ENCODE measurements at places on chromosomes 12 and 14.
A peak's percentile ranks its signal among the peaks of the same experiment; 100 is the strongest.

- no peak for DNase-seq
Observed at GRCh38 chr14:23115918-23116317, 3.1 kb downstream of the CEBPE start.

DNA sequence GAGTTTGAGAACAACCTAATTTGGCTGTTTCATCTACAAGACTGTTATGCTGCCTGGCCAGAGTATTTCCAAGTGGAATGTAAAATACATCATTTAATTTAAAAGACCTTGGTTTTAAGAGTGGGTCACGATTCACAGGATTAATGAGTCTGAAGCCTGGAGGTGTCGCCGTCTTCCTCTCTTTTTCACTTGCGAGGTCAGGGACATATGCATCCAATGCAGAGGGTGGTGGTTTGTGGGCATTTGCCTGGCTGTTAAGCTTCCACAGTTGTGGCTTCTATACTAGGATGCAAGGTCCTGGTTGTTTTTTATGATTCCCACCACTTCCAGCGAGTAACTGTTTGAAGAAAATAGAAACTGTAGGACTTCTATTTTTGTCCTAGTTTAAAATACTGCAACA is 22.8 kb upstream of the RASSF3 start:
- DNase-seq, result no peak

DNA sequence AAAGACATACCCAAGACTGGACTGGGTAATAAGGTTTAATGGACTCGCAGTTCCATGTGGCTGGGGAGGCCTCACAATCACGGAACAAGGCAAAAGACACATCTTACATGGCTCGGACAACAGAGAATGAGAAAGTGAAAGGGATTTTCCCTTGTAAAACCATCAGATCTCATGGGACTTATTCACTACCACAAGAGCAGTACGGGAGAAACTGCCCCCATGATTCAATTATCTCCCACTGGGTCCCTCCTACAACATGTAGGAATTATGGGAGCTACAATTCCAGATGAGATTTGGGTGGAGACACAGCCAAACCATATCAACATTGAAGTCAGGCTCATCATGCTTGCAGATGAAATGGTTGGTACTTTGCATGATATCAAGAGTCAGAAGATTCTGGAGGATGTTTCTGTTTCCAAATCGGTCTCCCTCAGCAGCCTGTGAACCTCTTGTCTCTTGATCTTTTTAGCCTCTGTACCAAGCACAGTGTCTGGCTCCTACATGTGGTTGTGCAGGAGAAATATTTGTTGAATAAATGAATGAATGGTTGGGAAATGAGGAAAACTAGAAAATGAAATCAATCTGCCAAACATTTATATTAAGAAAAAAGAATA is 98.6 kb downstream of the VRK1 start:
- DNase-seq, result no peak

- peak; percentile 73 for DNase-seq
Observed at GRCh38 chr14:75495882-75496281, 26.4 kb upstream of the BATF start.

GRCh38 chr12:75705749-75706711 is 194.6 kb upstream of the KRR1 start:
- DNase-seq, result no peak

- DNase-seq, result no peak
Observed at GRCh38 chr14:51430633-51431032, 190.6 kb downstream of the TMX1 start.

DNA sequence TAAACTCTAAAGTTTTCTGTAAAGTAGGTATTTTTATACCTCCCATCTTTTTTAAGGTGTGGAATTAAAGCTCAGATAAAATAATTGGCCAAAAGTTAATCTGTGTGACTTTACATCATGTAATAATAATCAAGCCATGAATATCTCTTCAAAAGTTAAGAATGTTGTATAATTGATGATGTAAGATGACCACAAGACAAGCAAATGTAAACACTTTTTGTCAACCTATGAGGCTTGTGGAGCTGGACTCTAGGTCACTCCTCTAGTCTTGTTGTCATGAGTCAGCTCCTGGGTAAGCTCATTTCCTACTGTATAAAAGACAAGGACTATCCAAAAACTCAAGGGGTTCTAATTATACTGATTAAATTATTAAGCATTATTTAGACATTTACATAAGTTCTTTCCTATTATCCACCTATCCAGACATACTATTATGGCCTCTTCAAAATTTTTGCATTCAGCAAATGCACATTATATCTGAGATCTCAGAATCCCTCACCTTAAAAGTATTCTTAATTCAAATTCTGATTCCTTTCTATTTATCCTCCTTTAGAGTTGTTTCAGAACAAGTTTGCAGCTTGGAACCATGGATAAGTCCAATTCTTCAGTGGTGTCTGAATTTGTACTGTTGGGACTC is at the start of gene OR4K5:
OR4K5 (plus strand) TSS at position 587 of the 637 bp plus-strand sequence; CDS start at position 587, 0 bp downstream.
- no peak for DNase-seq

DNA sequence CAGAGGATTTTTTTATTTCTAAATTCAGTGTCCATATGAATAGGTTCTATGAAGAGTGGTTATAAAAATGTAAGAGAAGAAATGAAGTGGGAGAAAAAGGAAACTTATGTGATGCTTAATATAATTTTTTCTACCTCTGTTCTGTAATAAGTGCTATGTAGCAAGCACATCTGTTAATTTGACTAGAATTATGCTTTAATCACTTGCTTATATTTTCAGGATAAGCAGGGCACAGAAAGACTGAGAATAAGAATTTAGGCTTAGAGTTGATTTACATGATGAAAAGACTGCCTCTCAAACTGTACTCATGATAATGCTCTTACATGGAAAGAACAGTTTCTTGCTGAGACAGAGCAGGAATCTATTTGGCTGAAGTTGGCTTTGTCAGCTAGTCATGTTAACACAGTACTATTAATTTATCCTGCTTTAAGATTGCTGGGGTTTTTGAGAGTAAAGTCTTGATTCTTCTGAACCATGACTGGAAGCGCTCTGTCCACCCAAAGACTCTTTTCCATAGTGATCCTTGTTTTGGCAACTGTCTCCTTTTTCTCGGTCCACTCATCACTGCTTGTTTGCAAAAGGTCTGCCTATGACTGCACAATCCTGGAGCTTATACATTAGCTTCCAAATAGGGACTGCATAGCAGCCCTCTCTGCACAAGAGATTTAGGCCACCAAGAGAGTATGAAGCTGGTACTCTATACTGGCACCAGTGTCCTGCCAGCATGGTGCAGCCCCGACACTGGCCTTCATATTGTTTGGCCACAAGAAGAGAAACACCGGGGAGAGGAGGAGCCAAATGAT is 98.8 kb downstream of the AKAP6 start:
- no peak for DNase-seq

DNA sequence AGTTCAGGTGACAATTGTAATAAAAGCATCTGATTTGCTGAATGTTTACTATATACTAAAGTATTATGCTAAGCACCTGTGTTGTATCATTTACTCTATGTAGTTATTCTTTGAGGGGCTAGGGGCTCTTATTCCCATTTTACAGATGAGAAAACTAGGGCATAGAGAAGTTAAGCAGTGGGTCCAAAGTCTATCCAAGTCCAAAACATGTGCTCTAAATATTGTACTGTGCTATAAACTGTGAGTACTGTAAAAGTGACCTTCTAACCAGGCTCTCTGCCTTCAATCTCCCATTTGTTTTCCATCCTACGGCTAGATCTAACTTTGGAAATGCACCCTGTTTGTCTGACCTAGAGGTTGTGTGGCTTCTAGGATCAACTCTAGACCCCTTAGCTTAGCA is 9.0 kb downstream of the ACVR1B start:
- DNase-seq, result no peak

DNA sequence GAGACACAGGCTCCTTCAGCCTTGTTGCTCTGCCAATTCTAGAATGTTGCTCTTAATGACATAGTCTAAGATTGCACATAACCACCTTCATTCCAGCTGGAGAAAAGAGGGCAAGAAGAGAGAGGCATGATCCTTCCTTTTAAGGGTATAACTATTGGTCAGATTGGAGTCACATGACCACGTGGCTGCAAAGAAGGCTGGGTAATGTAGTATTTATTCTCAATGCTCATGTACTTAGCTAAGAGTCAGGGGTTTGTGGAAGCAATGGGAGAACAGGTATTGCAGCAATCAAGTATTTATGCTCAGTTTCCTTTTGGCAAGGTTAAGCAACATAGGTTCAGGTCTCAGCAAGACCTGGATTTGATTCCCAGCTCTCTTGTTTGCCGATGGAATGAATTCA is 298.8 kb upstream of the TBX3 start:
- DNase-seq, result no peak

DNA sequence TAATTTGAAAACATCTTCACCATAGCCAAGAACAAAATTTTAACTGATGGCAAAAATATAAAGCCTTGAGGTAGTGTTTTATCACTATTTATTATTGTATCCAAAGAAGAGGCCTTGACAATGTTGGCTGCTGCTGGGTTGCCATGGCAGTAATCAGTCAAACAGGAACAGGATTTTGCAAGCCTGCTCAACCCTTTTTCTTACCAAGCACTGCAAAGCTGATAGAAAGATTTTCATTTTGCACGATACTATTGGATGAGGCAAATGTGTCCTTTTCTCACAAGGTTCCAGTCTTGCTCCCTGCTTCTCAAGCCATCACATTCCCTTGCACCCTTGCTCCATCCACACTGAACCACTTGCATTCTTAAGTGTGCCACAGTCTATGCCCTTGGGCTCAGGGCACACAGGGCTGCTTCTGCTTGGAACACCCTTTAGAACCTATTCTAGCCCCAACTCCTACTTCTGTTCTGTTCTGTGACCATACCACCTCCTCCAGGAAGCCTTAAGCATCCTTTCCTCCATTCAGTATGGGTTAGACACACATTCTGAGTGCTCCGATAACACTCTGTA is 76.5 kb upstream of the AMIGO2 start:
- no peak for DNase-seq

DNA sequence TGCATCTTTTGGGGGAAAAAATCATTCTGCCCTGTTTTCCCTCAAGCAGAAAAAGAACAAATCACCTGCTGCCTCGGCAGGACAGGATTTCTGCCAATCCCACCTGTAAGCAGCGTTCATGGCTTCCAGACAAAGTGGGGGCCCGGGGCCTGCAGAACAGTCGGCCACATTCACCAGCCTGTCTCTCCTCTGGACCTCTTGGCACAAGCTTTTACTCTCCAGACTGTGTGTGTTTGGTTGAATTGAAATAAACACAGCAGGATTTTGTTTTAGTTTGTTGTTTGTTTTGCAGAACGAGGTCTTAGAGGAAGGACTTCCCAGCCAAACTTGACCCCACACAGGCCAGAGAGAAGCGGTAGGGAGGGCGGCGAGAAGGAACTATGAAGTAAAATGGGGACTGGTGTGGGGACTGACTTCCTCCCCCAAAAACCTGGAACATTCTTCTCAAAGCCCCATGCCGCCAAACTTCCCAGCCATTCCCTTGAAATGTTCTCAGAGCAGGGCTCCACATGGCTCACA is 41.7 kb upstream of the FOS start:
- no peak for DNase-seq

DNA sequence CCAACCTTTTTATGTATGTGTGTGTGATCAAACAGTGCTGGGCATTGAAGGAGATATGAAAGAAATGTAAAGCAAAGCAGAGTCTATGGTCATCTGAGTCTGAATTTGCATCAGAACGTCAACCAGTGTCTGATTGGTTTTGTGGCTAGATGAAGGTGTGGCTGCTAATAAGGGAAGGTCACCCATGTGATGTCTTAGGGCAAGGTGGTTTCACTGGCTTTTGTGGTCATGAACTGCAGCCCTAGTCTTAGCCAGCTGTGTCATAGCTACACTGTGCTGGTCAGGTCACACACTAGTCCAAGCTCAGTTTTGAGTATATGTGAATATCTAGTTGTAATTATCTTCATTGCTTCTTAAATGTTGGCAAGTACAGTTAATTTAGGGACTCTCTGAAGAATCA is 105.8 kb downstream of the TGFB3 start:
- DNase-seq, result no peak

DNA sequence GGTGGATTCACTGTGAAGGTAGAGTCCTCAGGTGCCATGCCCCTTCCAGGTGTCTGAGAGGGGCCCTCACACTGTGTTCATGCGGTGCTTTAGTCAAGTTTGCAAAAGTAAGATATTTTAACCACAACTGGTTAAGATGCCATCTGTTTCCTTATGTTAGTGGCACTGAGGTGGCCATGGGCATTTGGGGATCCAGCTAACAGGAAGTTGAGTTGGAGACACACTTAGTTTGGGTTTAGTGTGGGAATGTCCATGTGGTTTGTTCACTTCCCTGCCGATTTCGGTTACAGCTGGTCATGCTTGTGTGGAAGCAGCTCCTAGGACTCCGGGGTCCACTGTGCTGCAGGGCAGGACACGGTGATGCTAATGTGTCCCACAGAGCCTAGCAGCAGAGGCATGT is 17.3 kb upstream of the ABHD12B start:
- no peak for DNase-seq

DNA sequence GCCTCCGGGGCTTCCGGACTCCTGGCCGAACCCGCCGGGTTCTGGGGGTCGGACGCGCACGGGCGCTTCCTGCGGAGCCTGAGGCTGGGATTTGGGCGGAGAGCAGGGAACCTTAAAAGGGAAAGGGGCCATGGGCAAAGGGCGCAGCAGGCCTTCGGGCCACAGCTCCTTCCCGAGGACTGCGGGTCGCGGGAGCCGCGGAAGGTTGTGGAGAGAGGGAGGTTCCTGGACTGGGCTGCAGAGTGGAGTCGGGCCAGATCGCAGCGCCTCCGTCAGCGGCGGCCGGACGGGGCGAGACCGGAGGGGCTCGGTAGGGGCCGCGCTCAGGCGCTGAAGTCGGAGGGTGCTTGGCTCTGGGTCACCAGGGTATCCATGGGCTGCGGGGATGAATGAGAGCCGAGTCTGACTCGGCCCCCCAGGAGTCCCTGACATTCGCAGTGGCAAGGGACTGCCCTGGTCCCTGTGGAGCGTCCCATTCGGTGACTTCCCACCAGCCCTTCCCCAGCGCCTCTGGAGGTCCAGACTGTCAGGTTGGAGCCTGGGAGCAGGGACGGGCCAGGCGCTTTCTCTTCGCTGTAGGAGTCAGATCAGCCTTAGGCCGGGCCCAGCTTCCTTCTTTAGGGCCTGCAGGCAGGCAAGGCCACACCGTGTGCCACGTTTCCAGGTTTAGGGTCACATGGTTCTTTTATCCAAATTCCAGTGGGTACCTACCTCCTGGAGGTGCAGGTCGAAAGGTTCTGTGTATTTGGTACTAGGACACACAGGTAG is 938 bp upstream of the SLC25A29 start:
- no peak for DNase-seq

GRCh38 chr12:132393991-132394949 is 64.9 kb upstream of the GALNT9 start:
- peak; percentile 31 for DNase-seq

- no peak for DNase-seq
Observed at GRCh38 chr12:19819231-19819630, 379.9 kb downstream of the AEBP2 start.

DNA sequence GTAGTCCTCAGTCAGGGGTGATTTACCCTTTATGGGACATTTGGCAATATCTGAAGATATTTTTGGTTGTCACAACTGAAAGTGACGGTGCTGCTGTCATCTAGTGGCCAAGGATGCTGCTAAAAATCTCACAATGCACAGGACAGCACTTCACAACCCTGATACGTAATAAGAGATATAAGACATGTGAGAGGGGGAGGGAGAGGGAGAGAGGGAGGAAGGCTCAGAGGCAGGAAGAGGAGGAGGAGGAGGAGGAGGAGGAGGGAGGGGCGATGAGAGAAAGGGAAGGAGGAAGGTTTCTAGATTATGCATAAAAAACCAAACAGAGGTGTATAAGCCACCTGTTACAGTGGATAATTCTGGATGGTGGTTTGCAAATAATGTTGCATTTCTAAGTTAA is 14.3 kb downstream of the MYL2 start:
- no peak for DNase-seq

- no peak for DNase-seq
Observed at GRCh38 chr12:96473394-96474093, 15.8 kb upstream of the CFAP54 start.

GRCh38 chr12:130633771-130634170 is 82.3 kb downstream of the RIMBP2 start:
- no peak for DNase-seq

Data from lower leg skin (tissue), 4 donors.